ENCODE measurements at places on chromosomes 13 and 19. TPM values are rescaled to one million over a fixed set of nuclear protein-coding genes. Genes with fewer than 3 reads are reported as not detected.

The A1BG gene
- total RNA-seq: 62.6 TPM

The THAP8 gene
- total RNA-seq: 12.5 TPM

The GJB6 gene
- not detected for total RNA-seq

The LILRB4 gene
- total RNA-seq: not detected

The ELAVL3 gene
- not detected for total RNA-seq

The CLDND2 gene
- total RNA-seq: not detected

The FGF21 gene
- total RNA-seq: not detected

The C19orf38 gene
- not detected for total RNA-seq

The ZNF728 gene
- total RNA-seq: not detected

The PRR36 gene
- total RNA-seq: not detected

The CPB2 gene
- total RNA-seq: not detected

The RPS5 gene
- total RNA-seq: 1,719 TPM

DNA sequence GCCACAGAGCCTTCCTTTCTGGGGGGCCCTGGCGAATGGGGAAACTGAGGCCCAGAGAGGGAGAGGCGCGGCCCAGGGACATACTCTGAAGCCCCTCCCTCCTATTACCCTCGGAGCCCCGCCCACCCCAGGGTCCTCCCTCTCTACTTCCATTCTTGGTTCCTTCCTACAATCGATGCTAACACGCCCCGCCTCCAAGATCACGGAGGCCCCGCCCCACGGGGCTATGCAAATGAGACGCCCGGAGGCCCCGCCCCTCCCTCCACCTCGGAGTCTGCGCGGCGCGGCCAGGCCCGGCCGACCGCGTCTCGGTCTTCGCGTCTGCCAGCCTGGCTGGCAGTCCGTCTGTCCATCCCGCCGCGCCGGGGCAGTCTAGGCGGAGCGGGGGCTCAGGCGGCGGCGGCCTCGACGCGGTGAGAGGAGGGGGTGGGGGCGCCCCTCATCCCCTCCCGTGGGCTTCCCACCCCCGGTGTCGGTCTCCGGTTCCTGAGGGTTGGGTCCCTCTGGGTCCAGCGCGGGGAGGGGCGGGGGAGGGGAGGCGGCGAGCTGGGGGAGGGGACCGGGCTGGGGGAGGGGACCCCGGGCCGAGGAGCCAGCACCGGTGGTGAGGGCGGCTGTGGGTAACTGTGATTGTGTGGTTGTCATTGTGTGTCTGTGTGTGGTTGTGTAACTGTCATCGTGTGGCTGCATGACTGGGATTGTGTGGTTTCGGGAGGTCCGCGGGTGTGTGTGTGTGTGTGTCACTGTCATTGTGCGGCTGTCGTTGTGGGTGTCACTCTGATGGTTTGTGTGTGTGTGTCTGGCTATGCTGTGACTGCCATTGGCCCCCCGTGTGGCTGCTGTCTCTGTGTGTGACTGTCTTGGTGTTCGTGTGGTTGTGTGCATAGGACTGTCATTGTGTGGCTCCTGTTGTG is at the start of gene PLPPR2:
TSS of gene PLPPR2 (plus strand) at position 273 of the 914 bp plus-strand sequence. CDS start 2,242 bp downstream, outside the sequence.
- peak; percentile 84 for DNase-seq

DNA sequence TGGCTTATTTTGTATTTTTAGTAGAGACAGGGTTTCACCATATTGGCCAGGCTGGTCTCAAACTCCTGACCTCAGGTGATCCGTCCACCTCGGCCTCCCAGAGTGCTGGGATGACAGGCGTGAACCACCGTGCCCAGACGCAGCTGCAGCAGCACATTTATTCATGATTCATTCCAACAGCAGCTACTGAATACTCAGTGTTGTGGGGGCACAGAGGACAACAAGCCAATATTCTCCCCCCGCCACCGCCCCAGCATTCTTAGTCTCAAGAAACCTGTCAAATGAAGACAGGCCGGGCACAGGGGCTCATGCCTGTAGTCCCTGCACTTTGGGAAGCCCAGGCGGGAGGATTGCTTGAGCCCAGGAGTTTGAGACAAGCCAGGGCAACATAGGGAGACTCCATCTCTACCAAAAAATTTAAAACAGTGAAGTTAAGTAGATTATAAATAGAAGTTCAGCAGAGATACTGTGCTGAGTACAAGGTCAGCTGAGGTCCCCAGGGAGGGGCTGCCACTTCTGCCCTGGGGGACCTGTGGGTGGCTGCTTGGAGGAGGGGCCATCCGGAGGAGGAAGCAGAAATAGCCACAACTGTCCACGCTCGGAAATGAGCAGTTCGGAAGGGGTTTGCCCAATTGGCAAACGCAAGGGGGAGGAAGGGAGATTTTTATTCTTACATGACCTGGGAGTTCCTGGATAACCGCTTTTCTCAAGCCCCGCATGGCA is 4.3 kb downstream of the DOT1L start:
- DNase-seq: peak; percentile 70

- DNase-seq: no peak
These were observed 22.9 kb upstream of the SLC35E1 start for GRCh38 chr19:16595097-16595496.

DNA sequence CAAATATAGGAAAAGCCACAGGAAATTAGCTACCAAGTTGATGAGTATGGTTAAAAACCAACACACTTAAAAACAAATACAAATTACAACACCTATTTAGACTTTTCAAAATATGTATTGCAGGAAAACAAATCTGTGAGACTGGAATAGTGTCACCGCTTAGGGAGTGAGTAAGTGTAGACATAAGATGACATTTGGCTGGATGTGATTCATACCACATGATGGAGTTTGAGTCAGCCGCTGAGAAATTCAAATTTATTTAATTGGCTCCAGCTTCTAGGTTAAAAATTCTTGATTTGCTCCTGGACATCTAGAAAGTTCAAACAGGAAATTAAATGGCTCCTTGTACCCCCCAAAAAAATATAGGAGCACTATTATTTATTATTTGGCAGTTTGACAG is 531.7 kb downstream of the SLITRK1 start:
- peak; percentile 42 for DNase-seq

GRCh38 chr19:45075301-45076028 is 813 bp downstream of the ZNF296 start:
- no peak for DNase-seq

DNA sequence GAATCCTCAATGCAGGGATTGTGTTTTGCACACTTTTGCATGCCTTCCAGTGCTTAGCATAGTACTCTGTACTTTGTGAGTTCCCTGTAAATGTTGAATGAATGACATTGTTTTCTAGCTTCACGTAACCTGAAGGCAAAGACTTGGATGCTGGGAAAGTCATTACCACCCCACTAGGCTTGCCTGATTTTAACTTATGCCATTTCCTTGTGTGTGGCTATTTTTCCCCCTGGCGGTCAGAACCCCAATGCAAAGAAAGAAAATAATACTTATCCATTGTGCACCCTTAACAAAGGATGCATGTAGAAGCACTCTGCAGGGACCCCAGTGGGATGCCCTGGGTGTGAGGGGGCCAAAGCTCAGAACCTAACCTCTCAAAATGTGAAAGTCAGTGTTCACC is 1.2 kb upstream of the ENOX1 start:
- peak; percentile 60 for DNase-seq

DNA sequence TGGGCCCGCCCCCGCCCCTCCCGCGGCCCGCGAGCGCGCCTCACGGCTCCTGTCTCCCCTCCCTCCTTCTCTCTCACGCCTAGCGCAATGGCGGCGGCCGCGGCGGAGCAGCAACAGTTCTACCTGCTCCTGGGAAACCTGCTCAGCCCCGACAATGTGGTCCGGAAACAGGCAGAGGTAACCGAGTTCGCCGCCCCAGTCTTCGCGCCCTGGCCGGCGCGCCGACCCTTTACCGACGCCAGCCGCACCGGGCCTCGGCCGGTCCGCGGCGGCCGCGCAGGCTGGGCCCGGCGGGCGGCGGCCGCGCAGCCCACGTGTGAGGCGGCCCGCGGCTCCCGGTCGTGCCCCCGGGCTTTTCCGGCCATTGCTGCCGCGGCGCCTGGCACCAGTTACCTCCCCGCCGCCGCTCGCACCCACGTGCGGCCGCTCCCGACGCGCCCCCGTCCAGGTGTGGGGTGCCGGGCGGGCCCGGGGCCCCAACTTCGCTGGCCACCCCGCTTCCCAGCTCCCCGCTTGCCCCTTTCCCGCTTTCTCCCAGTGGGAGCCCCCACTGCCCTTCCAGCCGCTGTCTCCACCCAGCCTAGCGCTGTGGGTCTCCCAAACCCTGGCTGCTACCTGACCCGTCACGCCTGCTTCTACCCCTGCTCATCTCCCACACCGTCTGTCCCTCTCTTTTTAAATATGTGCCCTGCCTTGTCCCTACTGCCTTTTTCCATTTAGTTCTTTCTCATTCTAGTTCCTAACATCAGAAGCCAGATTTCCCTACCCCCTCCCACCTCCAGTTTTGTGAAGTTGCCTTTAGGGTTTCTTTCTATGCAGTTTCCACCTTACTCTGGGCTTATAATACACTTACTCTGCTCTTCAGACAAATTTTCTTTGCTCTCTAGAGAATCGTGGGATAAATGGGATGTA is 23.4 kb downstream of the IPO5 start:
- DNase-seq: no peak

DNA sequence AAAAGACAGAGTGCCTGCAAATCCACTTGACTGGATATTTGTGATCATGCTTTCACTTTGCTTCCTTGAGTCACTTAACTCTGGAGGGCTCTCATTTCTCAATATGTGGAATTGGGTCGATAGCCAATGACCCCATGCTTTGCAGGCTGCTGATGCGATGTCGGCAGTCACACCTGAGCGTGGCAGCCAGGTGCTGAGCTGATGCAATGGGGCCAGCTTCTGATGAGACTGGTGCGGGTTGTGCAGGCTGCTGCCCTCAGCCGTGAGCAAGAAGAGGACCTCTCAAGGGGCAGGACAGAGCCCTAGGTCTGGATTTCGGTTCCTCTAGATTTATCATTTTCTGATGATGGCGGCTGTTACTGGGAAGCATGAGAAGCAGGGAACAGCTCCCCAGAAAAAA is 334.1 kb downstream of the TEX29 start:
- DNase-seq: no peak

GRCh38 chr19:17138937-17139598 is 63.5 kb downstream of the MYO9B start:
- no peak for DNase-seq

GRCh38 chr13:70666883-70667556 is 558.8 kb upstream of the KLHL1 start:
- DNase-seq: no peak

DNA sequence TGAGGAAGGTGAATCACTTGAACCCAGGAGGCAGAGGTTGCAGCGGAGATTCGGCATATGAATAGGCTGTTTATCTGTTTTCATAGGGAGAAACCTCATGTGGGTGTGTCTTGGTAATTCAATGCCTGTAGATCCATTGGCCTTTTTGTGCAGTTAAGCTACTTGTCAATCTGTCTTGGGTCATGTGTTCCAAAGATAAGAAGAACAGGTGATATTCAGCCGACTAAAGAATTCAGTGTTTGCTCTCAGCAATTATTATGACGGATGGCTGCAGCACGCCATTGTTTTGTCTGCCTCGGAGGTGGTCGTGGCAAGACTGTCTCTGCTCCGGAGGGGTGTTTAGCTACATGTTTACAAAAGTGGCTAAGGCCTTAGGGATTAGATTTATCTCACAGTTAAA is 573.0 kb upstream of the PCDH9 start:
- no peak for DNase-seq

GRCh38 chr19:56720281-56720680 is 48.7 kb upstream of the ZNF835 start:
- no peak for DNase-seq

- DNase-seq: no peak
These were observed 7.3 kb downstream of the RASAL3 start for GRCh38 chr19:15456871-15457700.

- peak; percentile 40 for DNase-seq
These were observed 22.8 kb upstream of the CEACAM20 start for GRCh38 chr19:44552324-44552723.

DNA sequence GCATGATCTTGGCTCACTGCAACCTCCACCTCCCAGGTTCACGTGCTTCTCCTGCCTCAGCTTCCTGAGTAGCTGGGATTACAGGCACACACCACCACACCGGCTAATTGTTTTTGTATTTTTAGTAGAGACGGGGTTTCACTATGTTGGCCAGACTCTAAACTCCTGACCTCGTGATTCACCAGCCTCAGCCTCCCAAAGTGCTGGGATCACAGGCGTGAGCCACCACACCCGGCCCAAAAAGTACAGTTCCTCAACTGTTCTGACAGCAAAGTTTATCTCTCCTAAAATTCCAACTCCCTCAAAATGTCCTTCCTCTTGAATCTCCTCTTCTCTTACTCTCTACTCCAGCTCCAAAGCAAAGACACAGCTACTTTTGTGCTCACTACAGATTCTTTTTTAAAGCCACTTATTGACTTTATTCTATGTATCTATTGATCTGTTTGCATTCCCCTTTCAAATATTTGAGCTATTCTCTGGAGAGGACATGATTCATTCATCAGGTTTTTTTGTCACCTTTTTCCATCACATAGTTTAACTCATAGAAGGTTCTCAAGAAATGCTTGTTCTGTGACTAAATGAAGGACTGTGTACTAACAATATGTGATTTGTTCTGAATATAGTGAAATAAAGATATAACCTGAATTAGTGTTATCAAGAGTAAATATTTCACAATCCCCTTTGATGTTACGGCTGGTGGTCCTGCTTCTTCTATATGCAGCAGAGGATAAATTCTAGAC is 142.2 kb downstream of the TBC1D4 start:
- no peak for DNase-seq

- peak; percentile 88 for DNase-seq
These were observed 142.7 kb downstream of the SUCLA2 start for GRCh38 chr13:47858042-47859025.

GRCh38 chr13:30300596-30300995 is 6.8 kb downstream of the KATNAL1 start:
- no peak for DNase-seq

DNA sequence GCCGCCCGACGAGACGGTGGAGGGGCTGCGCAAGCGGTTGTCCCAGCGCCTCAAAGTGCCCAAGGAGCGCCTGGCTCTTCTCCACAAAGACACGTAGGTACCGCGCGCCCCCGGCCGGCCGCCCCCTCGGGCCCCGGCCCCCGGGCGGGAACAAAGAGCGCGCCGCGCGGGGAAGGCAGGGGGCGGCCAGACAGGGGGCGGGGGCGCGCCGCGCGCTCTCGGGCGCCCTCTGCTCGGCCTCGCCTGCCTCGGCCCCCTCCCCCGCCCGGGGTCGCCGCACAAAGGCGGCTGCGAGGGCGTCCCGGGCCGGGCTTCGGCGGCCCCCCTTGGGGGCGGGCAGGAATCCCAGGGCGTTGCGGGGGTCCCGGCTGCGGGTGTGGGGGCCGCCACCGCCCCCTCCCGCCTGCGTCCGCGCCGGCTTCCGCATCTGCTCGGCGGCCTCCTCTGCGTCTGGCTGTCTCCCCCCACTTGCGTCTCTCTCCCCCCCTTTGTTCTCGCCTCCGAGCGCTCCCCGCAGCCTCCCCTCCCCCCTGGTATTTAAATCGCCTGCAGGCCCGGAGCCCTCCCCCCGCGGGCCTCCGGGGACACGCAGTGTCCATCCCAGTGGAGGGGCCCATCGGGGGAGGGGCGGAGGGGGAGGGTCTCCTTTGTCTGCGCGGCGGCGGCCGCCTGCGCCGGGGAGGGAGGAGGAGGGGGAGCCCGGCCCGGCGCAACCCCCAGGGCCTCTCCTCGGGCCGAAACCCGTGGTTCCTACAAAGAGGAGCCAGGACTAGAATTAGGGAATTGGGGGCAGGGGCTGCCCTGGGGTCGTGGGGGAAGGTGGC is 2.3 kb downstream of the MIDN start:
- peak; percentile 62 for DNase-seq

- no peak for DNase-seq
These were observed 1142.4 kb upstream of the MIR17HG start for GRCh38 chr13:90205081-90205480.
